ENCODE measurements at places on chromosomes 16 and 17.
A peak's percentile ranks its signal among the peaks of the same experiment; 100 is the strongest.

GRCh38 chr17:34781571-34782108, 179.6 kb downstream of the CCT6B start:
- no peaks in the 10 kb centered on the region for H3K27me3 ChIP-seq
- no peak for DNase-seq
- no peaks in the 10 kb centered on the region for H3K36me3 ChIP-seq
- no peaks in the 10 kb centered on the region for H3K4me1 ChIP-seq
- H3K27ac ChIP-seq = no peak overlapping the region

- no peak overlapping the region for H3K27ac ChIP-seq
- H3K4me3 ChIP-seq = no peak overlapping the region
- peaks cover 11% of the 10 kb centered on the region for H3K4me1 ChIP-seq
- no peaks in the 10 kb centered on the region for H3K36me3 ChIP-seq
- peak; percentile 61 for DNase-seq
- no peaks in the 10 kb centered on the region for H3K27me3 ChIP-seq
Observed at GRCh38 chr17:3004150-3004801, 59.1 kb downstream of the OR1D5 start.

- no peaks in the 10 kb centered on the region for H3K27me3 ChIP-seq
- H3K4me3 ChIP-seq = no peak overlapping the region
- peaks cover 11% of the 10 kb centered on the region for H3K4me1 ChIP-seq
- peak; percentile 24 for DNase-seq
- no peaks in the 10 kb centered on the region for H3K36me3 ChIP-seq
Observed at GRCh38 chr16:48054881-48055601, 100.8 kb downstream of the ABCC12 start.

- H3K27me3 ChIP-seq = no peaks in the 10 kb centered on the region
- no peaks in the 10 kb centered on the region for H3K4me1 ChIP-seq
- no peak for DNase-seq
- H3K36me3 ChIP-seq = no peaks in the 10 kb centered on the region
Observed at GRCh38 chr16:60371591-60371990, 1637.5 kb upstream of the GOT2 start.

GRCh38 chr17:2924211-2924610, 128.0 kb downstream of the RAP1GAP2 start:
- H3K27ac ChIP-seq = no peak overlapping the region
- H3K36me3 ChIP-seq = no peaks in the 10 kb centered on the region
- H3K27me3 ChIP-seq = no peaks in the 10 kb centered on the region
- no peak for DNase-seq

DNA sequence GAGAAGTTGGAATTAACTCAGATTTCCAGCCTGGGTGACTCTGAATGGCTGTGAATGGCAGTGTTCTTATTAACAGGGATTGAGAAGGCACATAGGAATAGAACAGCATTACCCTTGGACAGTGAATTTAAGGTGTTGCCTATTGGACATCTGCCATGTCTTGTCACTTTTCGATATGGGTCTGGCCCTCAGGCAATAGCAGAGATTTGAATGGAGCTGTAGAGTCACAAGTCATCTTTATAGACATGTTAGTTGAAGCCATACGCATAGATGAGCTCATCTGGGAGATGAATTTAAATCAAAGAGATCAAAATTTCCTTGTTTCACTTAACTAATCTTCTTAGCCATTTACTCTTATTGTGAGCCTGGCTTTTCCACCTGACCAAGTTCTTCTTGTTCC, 14.9 kb upstream of the DHRS11 start:
- H3K36me3 ChIP-seq = peaks cover 17% of the 10 kb centered on the region
- no peaks in the 10 kb centered on the region for H3K27me3 ChIP-seq
- no peak overlapping the region for H3K27ac ChIP-seq
- DNase-seq = no peak

DNA sequence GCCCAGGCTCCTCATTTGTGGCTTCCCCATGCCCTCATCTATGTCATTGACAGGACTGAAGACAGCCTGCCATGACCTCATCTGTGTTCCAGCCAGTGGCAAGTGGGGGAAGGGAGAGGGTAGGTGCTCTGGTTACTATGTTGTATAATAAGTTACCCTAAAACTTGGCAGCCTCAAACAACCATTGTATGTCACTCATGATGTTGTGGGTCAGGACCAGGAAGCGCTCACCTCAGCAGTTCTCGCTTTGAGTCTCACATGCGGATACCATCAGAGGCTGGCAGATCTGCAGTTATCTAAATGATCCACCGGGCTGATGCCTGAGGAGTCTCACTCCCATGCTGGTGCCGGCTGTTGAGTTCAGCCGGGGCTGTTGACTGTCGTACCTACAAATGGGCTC, 89.0 kb upstream of the TMEM97 start:
- H3K4me3 ChIP-seq = no peak overlapping the region
- no peaks in the 10 kb centered on the region for H3K36me3 ChIP-seq
- peaks cover 3% of the 10 kb centered on the region for H3K27me3 ChIP-seq
- H3K27ac ChIP-seq = no peak overlapping the region
- no peak for DNase-seq

DNA sequence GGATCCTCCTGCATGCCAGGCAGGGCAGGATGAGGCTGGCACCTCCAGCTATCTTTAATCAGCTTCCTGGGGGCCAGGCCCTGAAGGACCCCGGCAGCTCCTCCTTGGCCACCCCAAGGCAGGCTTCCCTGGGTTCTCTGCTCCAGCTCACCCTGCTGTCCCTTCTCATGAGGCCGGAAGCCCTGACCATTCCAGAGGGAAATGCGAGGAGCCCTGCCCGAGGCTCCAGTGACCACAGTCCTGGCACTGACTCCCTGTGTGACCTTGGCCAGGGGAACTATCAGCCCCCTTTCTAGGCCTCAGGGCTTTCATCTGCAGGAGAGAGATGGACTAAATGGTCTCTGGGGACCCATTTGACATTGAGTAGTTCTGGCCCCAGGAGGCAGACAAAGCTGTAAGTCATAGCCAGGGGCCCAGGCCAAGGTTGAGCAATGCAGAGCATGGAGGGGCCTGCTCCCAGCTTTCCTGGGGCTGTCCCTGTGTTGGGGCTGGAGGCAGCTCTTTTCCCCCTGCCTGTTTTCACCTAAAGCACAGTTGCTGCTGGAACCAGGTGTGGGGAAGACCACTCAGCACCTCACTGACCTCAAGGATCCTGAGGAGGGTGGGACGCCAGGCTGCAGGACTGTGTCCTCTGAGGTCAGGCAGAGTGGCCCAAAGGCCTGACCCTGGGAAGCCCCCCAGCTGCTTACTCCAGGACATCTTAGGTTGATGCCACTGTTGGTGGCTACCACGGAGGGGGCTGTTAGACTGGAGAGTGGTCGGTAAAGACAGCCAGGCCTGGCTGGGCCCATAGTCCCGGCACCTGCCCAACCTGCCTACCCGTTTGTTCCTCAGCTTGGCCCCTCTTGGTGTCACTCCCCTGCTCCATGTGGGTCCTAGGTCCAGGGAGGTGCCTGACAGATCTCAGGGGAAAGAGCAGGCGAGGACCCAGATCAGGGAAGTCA, 8.1 kb downstream of the KCNH6 start:
- H3K27me3 ChIP-seq = no peaks in the 10 kb centered on the region
- no peaks in the 10 kb centered on the region for H3K36me3 ChIP-seq
- no peak overlapping the region for H3K4me3 ChIP-seq
- no peak overlapping the region for H3K27ac ChIP-seq

GRCh38 chr17:64117981-64118979, 11.7 kb downstream of the ERN1 start:
- DNase-seq = no peak
- H3K27me3 ChIP-seq = no peaks in the 10 kb centered on the region
- H3K4me1 ChIP-seq = peaks cover 8% of the 10 kb centered on the region
- no peak overlapping the region for H3K4me3 ChIP-seq

GRCh38 chr17:76805319-76805718, 62.9 kb upstream of the MGAT5B start:
- H3K36me3 ChIP-seq = no peaks in the 10 kb centered on the region
- H3K4me3 ChIP-seq = no peak overlapping the region
- no peak overlapping the region for H3K27ac ChIP-seq
- no peaks in the 10 kb centered on the region for H3K27me3 ChIP-seq
- no peak for DNase-seq
- no peaks in the 10 kb centered on the region for H3K4me1 ChIP-seq

- H3K27me3 ChIP-seq = no peaks in the 10 kb centered on the region
- H3K4me1 ChIP-seq = peaks cover 18% of the 10 kb centered on the region
- DNase-seq = no peak
- no peak overlapping the region for H3K4me3 ChIP-seq
Observed at GRCh38 chr16:8872967-8873865, 4.4 kb upstream of the CARHSP1 start.

- H3K4me3 ChIP-seq = peak overlapping the region; percentile 83
- H3K36me3 ChIP-seq = no peaks in the 10 kb centered on the region
- no peak for DNase-seq
- H3K27ac ChIP-seq = peak overlapping the region; percentile 88
Observed at GRCh38 chr16:25066426-25066746, 45.2 kb upstream of the LCMT1 start.

DNA sequence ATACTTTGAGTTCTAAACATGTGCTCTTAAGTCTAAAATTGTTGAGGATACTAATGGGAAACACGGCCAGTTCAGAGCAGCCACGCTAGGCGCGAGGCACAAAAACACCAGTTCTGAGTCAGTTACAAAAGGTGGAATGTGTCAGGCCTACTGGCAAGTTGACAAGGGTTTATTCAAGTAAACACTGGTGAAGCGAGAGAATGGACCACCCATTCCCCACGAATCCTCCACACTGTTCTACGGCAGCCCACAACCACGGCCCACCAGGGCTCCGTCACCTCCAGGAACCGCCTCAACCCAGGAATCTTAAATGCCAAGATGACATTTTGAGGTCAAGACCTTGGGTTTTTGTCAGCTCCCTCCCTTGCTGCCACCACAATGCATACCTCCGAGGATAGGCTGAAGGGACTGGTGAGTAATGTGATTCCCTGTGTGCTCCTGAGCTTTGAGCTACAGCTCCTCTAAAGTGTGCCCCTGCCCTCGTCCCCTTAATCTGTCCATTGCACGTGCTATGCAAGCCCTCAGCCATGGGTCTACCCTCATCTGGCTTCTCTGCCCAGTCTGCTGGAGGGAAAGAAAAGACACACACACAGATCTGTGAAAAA, 28.5 kb upstream of the TRAP1 start:
- no peaks in the 10 kb centered on the region for H3K4me1 ChIP-seq
- no peak for DNase-seq
- no peak overlapping the region for H3K27ac ChIP-seq
- no peak overlapping the region for H3K4me3 ChIP-seq
- no peaks in the 10 kb centered on the region for H3K27me3 ChIP-seq

GRCh38 chr17:79214940-79215604, 140.4 kb downstream of the ENGASE start:
- no peak overlapping the region for H3K4me3 ChIP-seq
- no peak overlapping the region for H3K27ac ChIP-seq
- no peak for DNase-seq
- peaks cover 17% of the 10 kb centered on the region for H3K27me3 ChIP-seq

DNA sequence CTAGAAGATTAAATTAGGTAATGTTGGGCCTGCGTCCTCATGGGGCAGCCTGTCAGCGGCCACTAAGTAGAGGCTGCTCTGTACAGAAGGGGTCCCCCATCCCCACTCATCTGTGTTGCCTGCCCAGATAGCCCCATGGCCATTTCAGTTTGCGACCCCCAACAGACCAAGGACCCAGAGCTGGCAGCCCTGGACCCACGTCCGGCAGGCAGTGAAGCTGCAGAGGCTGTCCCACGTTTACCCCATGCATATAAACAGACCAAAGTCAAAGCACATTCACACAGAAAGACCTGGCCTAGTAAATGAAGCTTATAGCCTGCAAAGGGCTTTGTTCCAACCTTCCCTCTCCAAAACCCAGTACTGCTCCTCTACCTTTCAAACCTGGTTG, 4.6 kb downstream of the PDF start:
- H3K4me3 ChIP-seq = no peak overlapping the region
- no peaks in the 10 kb centered on the region for H3K27me3 ChIP-seq
- peaks cover 19% of the 10 kb centered on the region for H3K4me1 ChIP-seq
- peak overlapping the region; percentile 61 for H3K27ac ChIP-seq
- H3K36me3 ChIP-seq = no peaks in the 10 kb centered on the region

All from Panc1 (cell line).